ENCODE measurements at places on chromosomes 7 and 10. TPM values are rescaled to one million over a fixed set of nuclear protein-coding genes. Genes with fewer than 3 reads are reported as not detected.

Gene CLCN1
- total RNA-seq, result not detected

Gene MYH16
- not detected for total RNA-seq

Gene NRBF2
- total RNA-seq, result 42.8 TPM

Gene TEX47
- not detected for total RNA-seq

Gene HNRNPH3
- total RNA-seq, result 33.7 TPM
